ENCODE measurements at places on chromosomes 1 and 21.
A peak's percentile ranks its signal among the peaks of the same experiment; 100 is the strongest.

GRCh38 chr1:97334454-97334853 lies 586.4 kb downstream of the DPYD start:
- H3K4me3 ChIP-seq: no peak overlapping the region
- no peak for DNase-seq
- H3K27me3 ChIP-seq: peaks cover 2% of the 10 kb centered on the region
- no peaks in the 10 kb centered on the region for H3K4me1 ChIP-seq
- H3K27ac ChIP-seq: no peak overlapping the region

DNA sequence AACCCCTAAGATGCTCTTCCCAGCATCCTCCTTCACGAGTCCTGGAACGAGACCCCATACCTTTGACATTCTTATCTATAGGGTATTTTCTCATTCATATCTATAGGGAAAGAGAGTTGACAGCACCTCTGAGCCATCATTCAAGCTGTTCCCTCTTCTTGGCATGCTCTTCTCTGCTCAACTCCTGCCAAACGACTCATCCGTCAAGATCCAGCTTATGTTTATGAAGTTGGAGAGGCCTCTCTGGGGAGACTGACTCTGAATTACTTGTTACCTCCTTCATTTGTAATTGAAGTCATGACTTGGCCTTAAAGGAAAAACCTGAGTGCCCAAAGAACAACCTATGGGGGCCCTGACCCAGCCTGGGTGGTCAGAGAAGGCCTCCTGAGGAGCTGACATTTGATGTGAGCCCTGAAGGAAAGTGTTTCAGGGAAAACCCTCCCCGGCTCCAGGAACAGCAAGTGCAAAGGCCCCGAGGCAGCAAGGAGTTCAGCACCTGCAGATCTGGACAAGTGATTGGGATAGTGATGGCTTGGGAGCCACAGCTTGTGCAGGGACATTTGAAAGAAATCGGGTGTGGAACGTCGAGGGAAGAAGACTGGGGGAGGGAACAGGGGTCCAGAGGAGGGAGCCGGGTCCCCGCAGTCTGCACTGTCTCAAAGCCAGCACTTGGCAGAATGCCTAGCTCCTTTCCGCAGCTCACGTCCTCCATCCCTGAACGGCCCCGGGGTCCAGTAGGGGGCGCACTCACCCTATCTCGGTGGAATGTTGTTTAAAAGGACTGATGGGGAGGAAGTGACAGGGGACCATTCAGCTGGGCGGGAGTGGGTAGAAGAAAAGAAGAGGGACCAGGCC lies 14.0 kb upstream of the CDA start:
- peaks cover 6% of the 10 kb centered on the region for H3K4me1 ChIP-seq
- H3K27me3 ChIP-seq: peaks cover 10% of the 10 kb centered on the region
- no peaks in the 10 kb centered on the region for H3K36me3 ChIP-seq
- peak; percentile 62 for DNase-seq

- H3K4me1 ChIP-seq: peaks cover 66% of the 10 kb centered on the region
- H3K27me3 ChIP-seq: peaks cover 2% of the 10 kb centered on the region
- peak overlapping the region; percentile 93 for H3K4me3 ChIP-seq
- DNase-seq: no peak
Measured at GRCh38 chr1:197199923-197200271, 53.4 kb upstream of the ASPM start.

DNA sequence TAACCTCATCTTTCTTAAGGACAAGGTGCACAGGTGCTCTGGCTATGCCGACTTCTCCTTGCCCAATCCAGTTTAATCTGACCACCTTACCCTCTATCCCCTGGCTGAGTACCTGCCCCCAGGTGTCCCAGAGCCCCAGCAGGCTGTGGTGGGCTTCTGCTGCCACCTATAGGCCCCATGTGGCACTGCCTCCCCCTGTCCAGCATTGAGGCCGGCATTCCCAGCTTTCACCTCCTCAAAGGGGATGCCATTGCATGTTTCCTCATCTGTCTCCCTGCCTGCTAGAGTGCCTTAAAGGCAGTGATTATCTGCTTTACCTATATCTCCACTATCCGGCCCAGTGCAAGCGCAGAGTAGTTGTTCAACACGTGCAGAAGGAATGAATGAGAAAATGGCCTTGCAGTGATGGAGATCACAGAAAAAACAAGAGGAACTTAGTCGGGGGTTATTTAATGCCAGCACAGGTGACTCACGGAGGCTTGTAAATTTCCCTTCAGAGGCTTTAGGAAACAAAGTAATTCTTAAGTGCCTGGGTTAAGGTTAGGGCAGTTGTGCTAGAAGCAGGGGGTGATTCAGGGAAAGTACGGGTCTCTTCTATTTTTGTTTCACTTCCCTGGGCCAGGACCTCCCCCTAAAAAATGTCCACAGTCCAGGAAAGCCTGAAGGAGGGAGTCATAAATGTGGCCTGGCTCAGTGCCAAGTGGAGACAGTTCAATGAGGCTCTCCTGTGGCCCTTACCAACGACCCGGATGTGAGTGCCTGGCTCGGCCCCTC lies 131.8 kb upstream of the NGF start:
- H3K27me3 ChIP-seq: peaks cover 2% of the 10 kb centered on the region
- H3K4me1 ChIP-seq: no peaks in the 10 kb centered on the region
- no peak overlapping the region for H3K27ac ChIP-seq
- no peak overlapping the region for H3K4me3 ChIP-seq
- DNase-seq: no peak

- no peaks in the 10 kb centered on the region for H3K36me3 ChIP-seq
- H3K27me3 ChIP-seq: peaks cover 25% of the 10 kb centered on the region
- H3K4me3 ChIP-seq: no peak overlapping the region
- H3K27ac ChIP-seq: no peak overlapping the region
Measured at GRCh38 chr1:92026806-92027205, 3.0 kb upstream of the EPHX4 start.

GRCh38 chr1:96987186-96987703 lies 265.7 kb downstream of the PTBP2 start:
- DNase-seq: no peak
- peaks cover 2% of the 10 kb centered on the region for H3K27me3 ChIP-seq
- no peak overlapping the region for H3K27ac ChIP-seq
- H3K36me3 ChIP-seq: no peaks in the 10 kb centered on the region

- no peak overlapping the region for H3K4me3 ChIP-seq
- no peaks in the 10 kb centered on the region for H3K4me1 ChIP-seq
- no peaks in the 10 kb centered on the region for H3K36me3 ChIP-seq
- no peak overlapping the region for H3K27ac ChIP-seq
- no peaks in the 10 kb centered on the region for H3K27me3 ChIP-seq
- DNase-seq: no peak
Measured at GRCh38 chr21:25624511-25624910, 14.5 kb upstream of the JAM2 start.

GRCh38 chr1:103859721-103860120 lies 110.0 kb downstream of the AMY1C start:
- DNase-seq: no peak
- H3K4me3 ChIP-seq: no peak overlapping the region
- H3K27me3 ChIP-seq: no peaks in the 10 kb centered on the region
- no peaks in the 10 kb centered on the region for H3K36me3 ChIP-seq

DNA sequence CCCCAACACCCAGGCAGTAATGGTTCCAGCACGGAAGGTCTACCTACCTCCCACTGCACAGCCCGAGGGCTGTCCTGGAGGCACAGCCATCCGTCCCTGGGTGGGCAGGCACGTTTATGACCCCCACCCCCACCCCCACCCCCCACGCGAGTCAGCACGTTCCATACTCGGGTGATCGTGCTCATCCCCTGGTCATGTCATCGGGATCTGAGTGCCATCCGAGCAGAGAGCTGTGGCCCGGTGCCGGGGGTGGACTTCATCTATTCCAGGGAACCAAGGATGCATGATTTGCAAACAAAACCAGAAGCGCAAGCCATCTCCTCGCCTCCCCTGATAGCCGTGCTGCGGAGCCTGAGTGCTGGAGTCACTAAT lies 1.1 kb downstream of the TSPEAR start:
- peaks cover 75% of the 10 kb centered on the region for H3K27me3 ChIP-seq
- no peak overlapping the region for H3K27ac ChIP-seq
- H3K4me3 ChIP-seq: no peak overlapping the region
- peaks cover 2% of the 10 kb centered on the region for H3K36me3 ChIP-seq

DNA sequence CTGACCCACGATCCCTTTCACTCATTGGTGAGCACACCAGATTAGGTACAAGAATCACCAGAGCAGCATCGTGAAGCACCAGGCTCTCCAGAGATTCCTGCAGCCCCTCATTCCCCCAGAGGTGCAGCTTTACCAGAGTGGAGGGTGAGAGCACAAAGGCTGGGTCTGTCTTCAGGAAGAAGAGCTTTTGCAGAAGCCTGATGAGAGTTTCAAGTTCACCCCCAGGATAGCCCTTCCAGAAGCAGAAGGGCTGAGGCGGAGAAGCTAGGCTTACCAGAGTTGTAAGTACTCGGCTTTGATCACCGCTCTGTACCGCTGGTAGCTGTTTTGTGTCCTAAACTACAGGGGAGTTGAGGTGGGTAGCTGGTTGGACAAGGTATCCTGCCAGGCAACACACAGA lies 3.1 kb downstream of the TSSK3 start:
- no peak for DNase-seq
- no peak overlapping the region for H3K27ac ChIP-seq
- H3K4me1 ChIP-seq: peaks cover 10% of the 10 kb centered on the region

- no peaks in the 10 kb centered on the region for H3K4me1 ChIP-seq
- H3K36me3 ChIP-seq: no peaks in the 10 kb centered on the region
- H3K27ac ChIP-seq: no peak overlapping the region
- DNase-seq: no peak
Measured at GRCh38 chr1:30400507-30400906, 322.9 kb downstream of the MATN1 start.

GRCh38 chr21:45228171-45228641 lies 59.5 kb downstream of the POFUT2 start:
- DNase-seq: peak; percentile 61
- no peak overlapping the region for H3K4me3 ChIP-seq
- peak overlapping the region; percentile 41 for H3K27ac ChIP-seq
- H3K36me3 ChIP-seq: peaks cover 8% of the 10 kb centered on the region

DNA sequence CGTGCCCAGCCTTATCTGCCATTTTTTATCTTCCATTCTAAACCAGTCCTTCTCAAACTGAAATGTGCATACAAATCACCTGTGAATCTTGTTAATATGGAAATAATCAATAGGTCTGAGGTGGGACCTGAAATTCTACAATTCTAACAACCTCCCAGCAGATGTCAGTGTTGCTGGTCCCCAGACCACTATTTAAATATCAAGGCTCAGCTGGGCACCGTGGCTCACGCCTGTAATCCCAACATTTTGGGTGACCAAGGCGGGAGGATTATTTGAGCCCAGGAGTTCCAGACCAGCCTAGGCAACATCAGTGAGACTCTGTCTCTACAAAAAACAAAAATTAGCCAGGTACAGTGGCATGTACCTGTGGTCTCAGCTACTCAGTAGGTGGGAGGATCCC lies 4.1 kb downstream of the UQCRHL start:
- no peak overlapping the region for H3K4me3 ChIP-seq
- no peaks in the 10 kb centered on the region for H3K36me3 ChIP-seq
- peaks cover 4% of the 10 kb centered on the region for H3K4me1 ChIP-seq
- peaks cover 15% of the 10 kb centered on the region for H3K27me3 ChIP-seq

DNA sequence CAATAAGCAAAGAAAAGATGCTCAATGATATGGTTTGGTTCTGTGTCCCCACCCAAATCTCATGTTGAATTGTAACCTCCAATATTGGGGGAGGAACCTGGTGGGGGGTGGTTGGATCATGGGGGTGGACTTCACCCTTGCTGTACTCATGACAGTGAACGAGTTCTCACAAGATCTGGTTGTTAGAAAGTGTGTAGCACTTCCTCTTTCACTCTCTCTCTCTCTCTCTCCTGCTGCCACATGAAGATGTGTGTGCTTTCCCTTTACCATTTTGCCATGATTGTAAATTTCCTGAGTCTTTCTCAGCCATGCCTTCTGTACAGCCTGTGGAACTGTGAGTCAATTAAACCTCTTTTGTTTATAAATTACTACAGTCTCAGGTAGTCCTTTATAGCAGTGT lies 248.4 kb downstream of the HHIPL2 start:
- no peak overlapping the region for H3K27ac ChIP-seq
- no peaks in the 10 kb centered on the region for H3K4me1 ChIP-seq
- no peak overlapping the region for H3K4me3 ChIP-seq
- DNase-seq: no peak
- no peaks in the 10 kb centered on the region for H3K27me3 ChIP-seq

GRCh38 chr21:17731554-17731953 lies 87.6 kb downstream of the C21orf91 start:
- peaks cover 3% of the 10 kb centered on the region for H3K36me3 ChIP-seq

DNA sequence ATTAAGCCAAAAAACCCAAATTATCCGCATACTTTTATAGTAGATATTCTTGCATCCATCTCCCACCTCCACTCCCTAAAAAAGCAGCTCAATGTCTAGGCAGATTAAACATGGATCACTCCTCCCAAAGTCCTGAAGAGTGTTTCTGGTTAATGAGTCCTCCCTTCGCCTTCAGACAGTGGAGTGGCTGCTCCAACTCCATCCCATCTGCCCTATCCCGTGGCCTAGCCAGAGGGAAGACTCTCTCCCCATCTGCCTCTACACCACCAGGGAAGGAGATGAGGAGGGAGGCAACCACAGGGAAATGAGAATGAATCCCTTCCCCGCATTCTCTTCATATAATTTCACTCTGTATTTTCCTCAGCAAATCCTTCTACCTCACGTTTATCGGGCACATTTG lies 103.8 kb downstream of the SLC45A1 start:
- peaks cover 24% of the 10 kb centered on the region for H3K4me1 ChIP-seq
- H3K27me3 ChIP-seq: no peaks in the 10 kb centered on the region
- no peak overlapping the region for H3K27ac ChIP-seq
- peaks cover 30% of the 10 kb centered on the region for H3K36me3 ChIP-seq
- no peak for DNase-seq

GRCh38 chr1:42163114-42163513 lies 1.4 kb downstream of the GUCA2A start:
- H3K4me1 ChIP-seq: peaks cover under 1% of the 10 kb centered on the region
- peaks cover 9% of the 10 kb centered on the region for H3K27me3 ChIP-seq
- H3K27ac ChIP-seq: no peak overlapping the region
- no peak for DNase-seq
- no peak overlapping the region for H3K4me3 ChIP-seq

- DNase-seq: no peak
- no peak overlapping the region for H3K4me3 ChIP-seq
- H3K27ac ChIP-seq: no peak overlapping the region
- H3K36me3 ChIP-seq: no peaks in the 10 kb centered on the region
- H3K27me3 ChIP-seq: no peaks in the 10 kb centered on the region
- H3K4me1 ChIP-seq: no peaks in the 10 kb centered on the region
Measured at GRCh38 chr1:219717536-219717935, 104.6 kb upstream of the ZC3H11B start.

DNA sequence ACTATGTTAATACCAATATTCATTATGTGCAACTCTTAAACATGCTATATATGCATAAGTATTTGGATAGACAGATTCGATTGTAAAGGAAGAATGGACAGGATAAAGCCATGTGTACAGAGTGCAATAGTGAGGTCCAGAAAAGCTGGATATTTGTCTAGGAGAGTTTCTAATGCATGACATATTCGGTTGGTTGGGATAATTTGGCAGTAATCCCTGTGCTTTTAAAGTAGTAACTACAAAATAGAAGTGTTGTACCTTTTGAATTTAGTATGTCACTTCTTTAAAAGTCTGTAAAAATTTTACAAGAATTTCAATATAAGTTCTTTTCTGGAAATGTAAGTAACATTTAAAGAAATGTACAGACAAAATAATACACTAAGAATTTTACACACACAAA lies 774.5 kb downstream of the USP25 start:
- H3K4me3 ChIP-seq: no peak overlapping the region
- no peak overlapping the region for H3K27ac ChIP-seq
- H3K4me1 ChIP-seq: no peaks in the 10 kb centered on the region
- H3K36me3 ChIP-seq: no peaks in the 10 kb centered on the region
- no peaks in the 10 kb centered on the region for H3K27me3 ChIP-seq
- DNase-seq: no peak

GRCh38 chr1:45008516-45008915 lies 2.6 kb downstream of the HECTD3 start:
- no peaks in the 10 kb centered on the region for H3K27me3 ChIP-seq
- peaks cover 38% of the 10 kb centered on the region for H3K4me1 ChIP-seq
- no peak overlapping the region for H3K27ac ChIP-seq
- peak overlapping the region; percentile 8 for H3K4me3 ChIP-seq

Data from activated T-helper 1 cell treated with anti-CD3 and anti-CD28 coated beads, Interleukin-12 subunit alpha, Interleukin-12 subunit beta, Interleukin-2, Interleukin-4 antibody, amounts not matched to agents 30 ng/mL and 10 ng/mL and 1 ng/mL, durations not matched to agents 14 hours and 24 hours and 36 hours (primary cell).